ENCODE measurements at places on chromosomes 1 and 21.

GRCh38 chr1:31432592-31433395 is 19.8 kb downstream of the SERINC2 start:
- DNase-seq = no peak

GRCh38 chr1:64030411-64030810 is 173.0 kb upstream of the UBE2U start:
- DNase-seq = no peak

- DNase-seq = peak; percentile 42
These were observed at the start of gene RAB7B for GRCh38 chr1:206002871-206003801. Gene RAB7B (minus strand): TSS chr1:206003395. CDS start chr1:205994135, 9,260 bp downstream.

- DNase-seq = no peak
These were observed 37.2 kb downstream of the CFH start for GRCh38 chr1:196689001-196689400.

- DNase-seq = peak; percentile 79
These were observed 794 bp downstream of the NID1 start for GRCh38 chr1:236063919-236064673.

DNA sequence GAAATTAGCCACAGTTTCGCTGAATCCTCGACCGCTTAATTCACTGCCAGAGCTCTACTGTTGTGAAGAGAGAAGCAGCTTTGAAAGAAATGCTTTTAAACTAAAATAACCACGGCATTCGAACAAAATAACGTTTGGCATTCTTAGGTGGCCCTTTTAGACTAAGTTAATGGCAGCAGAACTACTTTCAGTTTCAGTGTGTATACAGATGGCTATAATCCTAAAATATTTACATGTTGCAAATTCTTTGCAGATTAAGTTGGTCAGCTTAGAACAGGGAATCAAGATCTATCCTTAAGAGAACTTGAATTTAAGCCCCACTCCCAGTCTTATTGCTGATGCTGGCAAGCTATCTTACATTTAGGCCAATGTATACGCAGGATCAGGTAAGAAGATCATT is 62.7 kb downstream of the ADSS2 start:
- DNase-seq = no peak

- DNase-seq = peak; percentile 12
These were observed 2.5 kb downstream of the FOXO6 start for GRCh38 chr1:41363591-41364320.

DNA sequence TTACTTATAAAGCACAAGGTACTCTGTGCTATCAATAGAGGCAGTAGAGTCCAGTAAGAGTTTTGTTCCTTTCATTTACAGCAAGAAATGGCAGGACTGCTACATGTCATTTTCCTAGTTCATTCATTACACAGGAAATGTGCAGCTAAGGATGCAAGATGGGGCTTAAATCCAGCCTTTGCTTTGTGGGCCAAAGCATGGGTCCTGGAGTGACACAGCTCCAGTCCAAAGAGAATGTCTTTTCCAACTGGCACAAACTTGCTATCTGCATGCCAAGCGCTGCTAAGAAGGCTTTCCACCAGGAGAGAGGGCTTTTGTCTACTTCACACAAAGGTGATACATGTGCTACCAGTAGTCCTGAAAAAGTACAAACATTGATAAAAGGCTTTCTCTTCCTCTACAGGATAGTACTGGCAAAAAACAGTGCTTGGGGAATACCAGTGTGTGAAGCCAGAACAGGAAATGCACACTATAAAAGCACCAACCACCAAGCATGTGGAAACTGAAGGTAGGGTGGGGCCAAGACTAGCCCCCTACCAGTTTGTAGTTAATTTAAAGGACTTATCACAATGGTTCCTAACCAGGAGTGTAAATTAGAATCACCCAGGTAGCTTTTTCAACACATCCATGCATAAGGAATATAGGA is 68.7 kb downstream of the ARID4B start:
- DNase-seq = no peak

DNA sequence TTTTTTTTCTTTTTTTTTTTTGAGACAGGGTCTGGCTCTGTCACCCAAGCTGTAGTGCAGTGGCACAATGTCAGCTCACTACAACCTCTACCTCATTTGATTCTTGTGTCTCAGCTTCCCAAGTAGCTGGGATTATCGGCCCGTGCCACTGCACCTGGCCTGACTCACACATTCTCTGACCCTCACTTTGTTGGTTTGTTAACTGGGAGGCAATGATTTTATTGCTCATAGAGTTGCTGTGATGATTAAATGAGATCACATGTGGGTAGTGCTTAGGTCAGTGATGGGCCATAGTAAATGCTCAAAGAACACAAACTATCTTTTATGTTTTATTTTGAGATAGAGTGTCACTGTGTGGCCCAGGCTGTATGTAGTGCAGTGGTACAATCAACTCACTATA is 47.3 kb upstream of the SSBP3 start:
- DNase-seq = no peak

- DNase-seq = no peak
These were observed 1.8 kb downstream of the BCAN start for GRCh38 chr1:156643778-156644092.

DNA sequence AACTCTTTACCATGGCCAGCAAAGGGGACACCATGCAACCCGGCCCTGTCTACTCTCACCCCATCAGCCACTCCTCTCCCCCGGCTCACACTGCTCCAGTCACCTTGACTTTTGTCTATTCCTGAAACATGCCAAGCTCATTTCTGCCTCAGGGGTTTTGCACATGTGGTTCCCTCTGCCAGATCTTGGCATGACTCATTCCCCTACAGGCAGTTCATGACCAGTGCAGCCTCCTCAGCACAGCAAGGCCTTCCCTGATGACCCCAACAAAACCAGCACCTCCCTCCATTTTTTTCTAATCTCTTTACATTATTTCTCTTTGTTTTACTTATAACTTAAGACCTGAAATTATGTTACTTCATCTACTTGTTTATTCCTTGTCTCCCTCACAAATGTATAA is 58.6 kb upstream of the GJB5 start:
- DNase-seq = no peak
